ENCODE measurements at places on chromosomes 6 and 20. TPM values are rescaled to one million over a fixed set of nuclear protein-coding genes. Genes with fewer than 3 reads are reported as not detected.

Gene TNXB
- 1.1 TPM for total RNA-seq

Gene NT5E
- 326 TPM for total RNA-seq

Gene MOXD1
- total RNA-seq = 81.2 TPM

Gene PDSS2
- total RNA-seq = 6.4 TPM

Gene DNAH8
- not detected for total RNA-seq

Gene SLC22A2
- not detected for total RNA-seq

Gene BPIFB4
- 0.23 TPM for total RNA-seq

Gene CAGE1
- total RNA-seq = 0.08 TPM

Gene RIPPLY2
- total RNA-seq = under 0.01 TPM

Gene KCNK16
- not detected for total RNA-seq

Gene MCCD1
- total RNA-seq = not detected

Gene IFT52
- 49.6 TPM for total RNA-seq

Gene CST2
- not detected for total RNA-seq

Gene SNAI1
- total RNA-seq = 2.9 TPM

Gene C20orf144
- total RNA-seq = 0.15 TPM
